ENCODE measurements at places on chromosomes 2 and 18.

GRCh38 chr2:24914713-24915112 lies 5.3 kb downstream of the ADCY3 start:
- no peak for DNase-seq

GRCh38 chr2:173747035-173747434 lies 218.1 kb downstream of the SP3 start:
- no peak for DNase-seq

DNA sequence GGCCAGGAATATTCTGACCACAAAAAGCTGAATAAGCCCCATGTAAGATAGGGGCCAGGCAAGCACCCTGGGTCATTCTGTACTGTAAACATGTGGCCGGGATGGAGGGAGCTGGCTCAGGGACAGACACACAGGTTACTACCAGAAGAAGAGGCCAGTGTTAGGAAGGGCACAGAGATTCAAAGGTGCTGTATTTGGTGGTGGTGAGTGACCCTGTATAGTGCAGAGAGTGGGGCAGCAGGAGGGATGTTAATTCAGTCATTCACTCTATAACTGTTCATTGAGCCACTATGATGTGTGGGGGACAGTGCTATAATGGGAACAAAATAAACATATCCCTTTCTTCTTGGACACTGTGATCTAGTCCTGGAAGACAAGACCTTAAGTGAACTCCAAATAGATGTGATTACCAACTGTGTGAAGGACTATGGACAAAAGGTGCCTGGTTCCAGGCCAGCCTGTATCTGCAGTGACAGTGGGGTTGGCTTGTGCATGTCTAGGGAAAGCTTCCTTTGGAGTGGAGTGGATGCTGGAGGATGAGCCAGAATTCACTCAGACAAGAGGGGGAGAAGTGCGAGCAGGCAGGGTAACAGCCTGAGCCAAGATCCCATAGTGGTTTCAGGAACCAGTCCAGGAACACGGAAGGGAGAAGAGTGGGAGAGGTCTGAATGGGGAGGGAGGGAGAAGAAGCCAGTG lies 8.3 kb downstream of the MOCOS start:
- DNase-seq = no peak

DNA sequence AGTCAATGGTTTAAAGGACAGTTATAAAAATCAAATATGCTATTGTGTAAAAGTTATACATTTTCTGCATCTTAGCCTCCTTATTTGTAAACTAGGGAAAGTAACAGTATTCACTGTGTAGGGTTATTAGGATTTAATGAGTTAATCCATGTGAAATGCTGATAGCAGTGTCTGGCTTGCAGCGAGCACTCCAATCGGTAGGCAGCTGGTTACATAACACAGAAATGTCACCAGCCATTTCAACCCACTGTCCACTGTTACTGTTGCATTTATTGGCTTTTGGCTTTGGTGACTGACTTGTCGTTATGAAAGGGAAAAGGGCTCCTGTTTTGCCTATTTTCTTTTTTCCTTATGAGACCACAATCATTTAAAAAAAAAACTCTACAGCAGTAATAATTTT lies 38.9 kb downstream of the ID2 start:
- DNase-seq = no peak

GRCh38 chr2:147122944-147123343 lies 721.9 kb upstream of the ACVR2A start:
- DNase-seq = no peak

GRCh38 chr18:3402982-3403451 lies 47.0 kb upstream of the TGIF1 start:
- DNase-seq = peak; percentile 27

DNA sequence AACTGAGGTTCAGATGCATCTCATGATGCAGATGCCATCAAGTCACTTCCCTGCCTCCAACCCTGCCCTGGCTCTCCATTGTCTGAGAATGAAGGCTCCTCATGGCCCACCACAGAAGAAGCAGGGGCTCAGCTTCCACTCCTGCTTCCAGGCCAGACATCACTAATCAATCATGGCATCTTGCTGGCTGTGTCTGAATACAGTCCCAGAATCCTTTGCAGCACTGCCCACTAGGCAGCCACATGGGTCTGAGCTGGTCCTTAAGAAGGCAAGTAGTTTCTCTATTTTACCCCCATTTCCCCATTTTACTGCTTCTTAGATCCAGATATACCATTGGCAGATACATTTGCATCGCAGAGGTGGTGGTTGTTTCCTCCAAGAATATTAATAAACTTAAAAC lies 7.3 kb downstream of the ASPRV1 start:
- DNase-seq = no peak

GRCh38 chr2:77862120-77862519 lies 339.9 kb upstream of the LRRTM4 start:
- no peak for DNase-seq

- no peak for DNase-seq
These were observed 1.1 kb upstream of the SLC35F6 start for GRCh38 chr2:26763019-26763418.

DNA sequence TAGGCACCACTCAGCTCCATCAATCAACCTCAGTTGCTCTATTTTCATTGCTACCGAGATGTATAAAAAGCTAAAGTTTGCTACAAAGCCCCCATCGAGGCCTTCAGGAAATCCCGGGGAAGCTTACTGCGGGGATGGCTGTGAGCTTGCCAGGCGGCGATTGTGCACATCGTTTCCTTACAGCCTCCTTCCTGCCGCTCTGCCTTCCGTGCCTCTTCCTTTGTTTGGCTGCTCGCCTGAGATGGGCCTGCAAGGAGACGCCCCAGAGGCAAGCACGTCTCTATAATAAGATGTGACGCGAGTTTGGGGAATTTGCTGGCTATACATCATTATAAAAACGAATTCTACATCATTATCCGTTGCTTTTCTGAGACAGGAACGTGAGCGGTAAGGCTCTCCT lies 41.6 kb downstream of the DHRS9 start:
- DNase-seq = no peak

GRCh38 chr2:109349503-109350465 lies 220.8 kb downstream of the SH3RF3 start:
- DNase-seq = no peak

GRCh38 chr2:217520356-217521010 lies 482.3 kb downstream of the TNS1 start:
- DNase-seq = no peak

DNA sequence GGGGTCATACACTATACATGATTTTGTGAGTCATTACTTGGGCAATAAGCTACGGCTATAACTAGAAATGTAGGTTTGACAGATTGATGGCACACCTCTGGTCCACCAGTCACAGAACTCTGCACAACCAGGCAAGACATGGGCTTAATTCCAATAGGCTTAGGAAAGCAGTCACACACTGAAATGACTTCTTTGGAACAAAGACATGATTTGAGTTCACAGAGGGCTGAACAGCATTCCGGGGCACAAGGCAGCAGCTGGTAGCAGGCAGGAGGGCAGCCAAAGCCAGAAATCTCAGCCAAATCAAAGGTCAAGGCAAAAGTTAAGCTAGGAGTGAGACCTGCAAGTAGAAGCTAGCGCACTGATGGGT lies 27.4 kb downstream of the FABP1 start:
- DNase-seq = no peak

DNA sequence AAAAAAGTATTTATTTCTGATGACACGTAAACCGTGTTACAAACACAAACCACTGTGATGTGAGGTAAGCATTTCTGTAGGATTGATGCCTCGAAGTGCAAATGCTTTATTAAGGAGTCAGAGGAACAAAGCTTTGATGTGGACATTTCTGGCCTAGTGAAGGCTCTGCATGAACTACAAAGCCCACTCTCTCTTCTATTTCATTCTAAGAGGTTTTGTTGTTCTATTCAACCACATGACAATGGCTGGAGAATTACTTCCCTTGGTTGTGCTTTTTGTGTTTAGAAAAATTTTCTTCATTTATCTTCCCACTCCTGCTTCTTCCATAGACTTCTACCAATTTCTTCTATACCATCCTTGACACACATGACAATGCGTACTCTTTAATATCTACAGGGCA lies 125.7 kb upstream of the CCDC195 start:
- no peak for DNase-seq

GRCh38 chr2:169002161-169002738 lies 28.9 kb downstream of the ABCB11 start:
- no peak for DNase-seq

DNA sequence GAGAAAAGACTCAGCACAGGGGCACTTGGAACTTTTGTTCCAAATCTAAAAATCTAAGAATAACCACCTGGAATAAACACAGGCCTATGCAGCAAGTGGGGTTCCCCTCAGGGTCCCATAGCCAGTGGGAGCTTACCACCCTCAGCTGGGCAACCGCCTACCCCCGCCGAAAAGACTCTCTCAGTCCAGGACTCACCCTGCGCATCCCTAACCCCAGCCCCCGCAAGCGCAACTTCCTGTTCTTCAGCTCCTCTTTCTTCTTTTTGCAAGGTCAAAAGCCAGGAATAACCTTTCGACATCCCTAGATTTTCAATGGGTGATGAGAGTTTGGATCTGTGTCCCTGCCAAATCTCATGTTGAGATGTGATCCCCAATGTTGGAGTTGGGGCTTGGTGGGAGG lies 13.6 kb downstream of the CNDP1 start:
- DNase-seq = no peak

DNA sequence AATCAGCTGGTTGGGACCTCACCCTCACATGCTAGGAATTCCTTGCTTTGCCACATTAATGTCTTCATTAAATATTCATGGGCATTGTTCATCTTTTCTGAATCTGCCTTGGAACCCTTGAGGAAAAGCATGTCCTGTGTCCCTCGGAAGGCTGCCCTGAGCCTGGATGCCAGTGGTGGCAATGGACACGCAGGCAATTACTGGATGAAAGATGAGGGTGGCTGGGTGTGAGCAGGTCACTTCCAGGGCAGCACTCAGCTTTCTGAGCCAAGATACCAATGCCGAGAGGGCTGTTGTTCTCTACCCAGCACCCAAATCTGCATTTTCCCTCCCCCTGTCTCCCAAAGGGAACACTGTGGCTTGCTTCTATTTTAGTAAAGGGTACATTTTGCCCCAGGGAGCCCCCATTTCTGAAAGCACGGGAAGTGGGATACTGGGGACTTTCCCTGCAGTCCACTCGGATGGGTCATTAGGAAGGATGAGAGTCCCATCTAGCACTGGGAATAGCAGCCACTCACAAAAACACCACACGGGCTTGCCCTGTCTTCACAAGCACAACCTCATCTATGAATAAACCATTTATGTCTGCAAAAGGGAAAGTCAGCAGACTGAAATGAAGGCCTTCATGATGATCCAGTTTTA lies 234.8 kb downstream of the SOX11 start:
- no peak for DNase-seq

- DNase-seq = no peak
These were observed 43.1 kb downstream of the CPO start for GRCh38 chr2:206982360-206982955.

DNA sequence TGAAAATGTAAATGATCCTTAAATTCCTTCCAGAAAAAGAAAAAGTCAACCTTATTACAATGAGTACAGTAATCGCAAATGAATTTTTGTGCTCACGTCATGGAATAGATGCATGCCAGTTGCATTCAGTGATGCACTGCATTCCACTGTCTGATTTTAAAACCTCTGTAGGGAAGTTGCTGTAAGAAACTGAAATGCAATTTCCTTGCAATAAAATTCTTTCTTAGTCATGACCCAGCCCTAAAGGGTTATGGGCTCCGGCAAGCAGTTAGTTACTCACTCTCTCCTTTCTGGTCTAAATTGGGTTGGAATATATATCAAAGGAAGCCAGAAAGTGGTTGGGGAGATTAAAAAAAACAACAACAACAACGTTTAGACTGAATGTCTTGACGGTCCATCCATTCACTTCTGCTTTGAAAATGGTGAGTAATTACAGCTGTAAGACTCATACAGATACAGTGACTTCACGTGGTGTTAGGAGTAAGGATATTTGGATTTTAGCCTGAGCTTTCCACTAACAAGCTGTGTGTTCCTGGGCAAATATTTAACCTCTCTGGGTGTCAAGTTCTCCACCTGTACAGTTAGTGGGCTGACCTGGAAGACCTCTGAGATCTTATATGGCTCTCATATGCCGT lies 8.6 kb upstream of the RND3 start:
- DNase-seq = no peak

GRCh38 chr2:181456660-181457120 lies 496 bp upstream of the ITGA4 start:
- DNase-seq = peak; percentile 85

- no peak for DNase-seq
These were observed 1087.5 kb upstream of the NXPH2 start for GRCh38 chr2:139867601-139868226.

GRCh38 chr2:56626927-56627326 lies 443.1 kb downstream of the CCDC85A start:
- no peak for DNase-seq

DNA sequence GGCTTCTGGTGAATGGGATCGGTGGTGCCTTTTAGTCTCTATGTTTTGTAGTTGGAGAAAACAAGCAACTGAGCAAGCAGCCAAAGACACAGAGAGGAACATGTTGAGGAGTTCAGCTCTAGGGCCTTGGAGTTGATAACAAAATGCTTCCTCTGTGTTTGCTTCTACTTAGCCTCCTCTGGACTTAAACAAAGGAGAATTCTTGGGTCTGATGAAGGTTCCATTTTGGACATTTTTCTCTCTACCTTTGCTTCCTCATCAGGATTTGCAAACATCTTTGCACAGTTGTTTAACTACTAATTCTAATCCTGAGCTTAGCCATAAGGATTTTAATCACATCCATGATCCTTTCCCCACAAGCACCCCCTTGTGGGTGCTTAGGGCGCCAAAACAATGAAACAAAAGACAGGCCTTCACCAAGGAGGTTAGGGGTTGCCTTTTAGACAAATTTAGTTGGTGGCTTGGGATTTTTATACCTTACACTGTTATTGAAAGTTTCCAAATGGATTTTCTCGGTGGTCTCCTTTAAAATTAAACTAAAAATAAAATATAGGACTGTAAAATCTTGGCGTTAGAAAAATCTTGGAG lies 148.5 kb upstream of the SATB2 start:
- no peak for DNase-seq

- no peak for DNase-seq
These were observed 49.4 kb downstream of the PID1 start for GRCh38 chr2:229221641-229222040.

- peak; percentile 37 for DNase-seq
These were observed 31.6 kb downstream of the CDK15 start for GRCh38 chr2:201837824-201838431.

DNA sequence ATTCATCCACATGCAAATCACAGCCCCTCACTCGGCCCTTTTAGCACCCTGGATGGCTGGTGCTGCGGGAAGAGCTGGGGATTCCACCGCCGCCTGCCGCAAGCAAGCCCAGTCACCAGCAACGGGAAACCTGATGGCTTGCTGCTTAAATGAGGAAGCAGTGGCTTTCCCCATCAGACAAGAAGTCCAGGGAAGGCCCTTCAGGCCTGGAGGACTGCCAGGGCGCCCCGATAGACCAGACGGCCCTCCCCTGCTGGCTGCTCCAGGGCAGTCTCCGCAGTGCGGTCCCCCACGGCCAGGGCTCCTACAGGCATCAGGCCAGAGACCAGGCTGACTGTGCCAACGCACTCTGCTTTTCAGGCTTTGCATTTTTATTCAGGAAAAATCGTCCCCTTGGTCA lies 439.1 kb downstream of the EIPR1 start:
- no peak for DNase-seq
